ENCODE measurements at places on chromosomes 5 and 9. TPM values are rescaled to one million over a fixed set of nuclear protein-coding genes. Genes with fewer than 3 reads are reported as not detected.

DNA sequence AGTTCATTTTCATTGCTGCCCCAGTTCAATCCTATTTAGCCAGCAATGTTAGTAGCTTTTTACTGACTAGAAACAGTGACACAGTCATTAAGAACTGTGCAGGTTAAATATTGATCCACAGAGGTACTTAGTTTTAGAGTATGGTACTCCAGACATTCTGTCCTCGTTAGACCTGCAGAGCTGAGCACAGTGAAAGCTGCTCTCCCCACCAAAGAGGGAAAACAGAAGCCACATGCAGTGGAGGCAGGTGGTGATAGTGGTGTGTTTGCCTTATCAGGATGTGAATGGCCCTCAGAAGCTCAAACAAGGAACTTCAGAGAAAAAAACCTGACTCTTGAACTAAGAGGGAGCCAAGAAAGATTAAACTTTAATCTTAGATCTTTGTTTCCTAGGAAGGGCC lies 75.5 kb downstream of the UNC13B start:
- no peak for DNase-seq

- DNase-seq: no peak
Measured at GRCh38 chr9:134871697-134872340, 8.8 kb upstream of the FCN2 start.

DNA sequence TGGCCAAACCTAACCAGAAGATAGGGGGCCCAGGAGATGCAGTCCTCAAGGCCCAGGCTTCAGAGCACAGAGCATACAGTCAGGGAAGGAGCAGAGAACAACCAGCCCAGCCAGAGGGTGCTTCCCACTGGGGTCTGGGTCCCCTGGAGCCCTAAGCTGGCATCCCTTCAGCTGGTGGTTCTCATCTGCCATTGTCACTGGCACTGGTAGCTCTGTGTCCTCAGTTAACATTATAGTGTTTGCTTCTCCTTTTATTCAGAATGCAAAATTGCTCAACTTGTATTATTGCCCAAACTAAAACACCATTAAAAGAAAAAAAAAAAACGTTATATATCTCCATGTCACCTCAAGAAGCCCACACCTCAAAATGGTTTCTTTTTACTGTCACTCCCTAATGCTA lies 219.2 kb downstream of the ENC1 start:
- no peak for DNase-seq

GRCh38 chr5:56142614-56143372 lies 90.3 kb downstream of the ANKRD55 start:
- DNase-seq: no peak

GRCh38 chr5:27048510-27048909 lies 10.1 kb upstream of the CDH9 start:
- DNase-seq: peak; percentile 28

DNA sequence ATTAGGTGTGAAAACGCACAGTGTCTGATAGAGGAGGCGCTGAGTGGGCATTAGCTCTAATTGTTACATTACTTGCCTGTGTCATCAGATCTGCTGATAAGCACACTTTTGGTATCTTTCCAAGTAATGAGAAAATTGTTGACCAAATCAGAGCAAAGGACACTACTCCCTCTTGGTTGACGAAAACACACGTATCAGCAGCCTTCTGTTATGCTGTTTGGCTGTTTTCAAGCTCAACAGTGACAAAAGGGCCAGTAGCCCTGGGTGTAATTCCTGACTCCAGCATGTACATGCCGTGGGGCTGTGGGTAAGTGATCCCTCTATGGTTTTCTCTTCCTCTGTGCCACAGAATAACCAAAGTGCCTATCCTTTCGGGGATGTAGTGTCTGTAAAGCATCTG lies 151.4 kb downstream of the AUH start:
- DNase-seq: no peak

The HTR4 gene
- not detected for total RNA-seq

- DNase-seq: no peak
Measured at GRCh38 chr9:114905170-114905940, 25.0 kb downstream of the TNFSF8 start.

GRCh38 chr5:140073296-140073695 lies 30.2 kb upstream of the NRG2 start:
- no peak for DNase-seq

DNA sequence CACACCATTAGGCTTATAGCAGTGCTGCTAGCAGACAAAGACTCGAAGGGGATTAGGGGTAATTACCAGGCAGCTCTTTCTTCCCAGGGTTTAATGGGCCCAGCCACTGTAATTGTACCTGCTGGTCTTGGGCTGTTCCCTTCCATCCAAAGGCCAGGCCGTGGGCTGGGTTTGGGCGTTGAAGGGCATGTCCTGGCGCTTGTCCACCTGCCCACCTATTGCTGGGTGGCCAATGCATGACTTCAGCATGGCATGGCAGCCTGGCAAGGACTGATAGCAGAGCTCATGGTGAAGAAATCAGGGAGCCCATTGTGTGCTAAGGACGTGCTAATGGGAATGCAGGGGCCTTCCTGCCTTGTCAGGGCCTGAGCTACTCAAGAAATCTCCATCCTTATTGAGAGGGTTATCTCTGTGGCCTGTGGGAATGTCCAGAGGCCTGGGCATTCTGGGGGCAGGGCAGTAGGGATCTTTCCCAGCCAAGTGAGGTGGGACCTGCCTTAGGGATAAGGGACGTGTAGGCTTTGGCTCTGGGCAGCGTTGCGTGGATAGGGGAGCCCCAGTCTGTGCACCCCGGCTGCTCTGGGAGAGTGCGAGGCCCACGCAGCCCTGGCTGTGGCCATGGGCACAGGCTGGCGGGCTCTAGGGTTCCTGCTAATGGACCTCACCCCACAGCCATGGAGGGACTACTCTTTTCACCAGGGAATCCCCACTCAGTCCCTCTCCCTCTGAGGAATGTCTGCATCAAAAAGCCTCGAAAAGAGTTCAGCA lies 116.1 kb upstream of the PITX1 start:
- DNase-seq: peak; percentile 86

GRCh38 chr9:116149844-116150243 lies 3.7 kb upstream of the PAPPA start:
- DNase-seq: peak; percentile 64

The CCDC192 gene
- total RNA-seq: 2.7 TPM

DNA sequence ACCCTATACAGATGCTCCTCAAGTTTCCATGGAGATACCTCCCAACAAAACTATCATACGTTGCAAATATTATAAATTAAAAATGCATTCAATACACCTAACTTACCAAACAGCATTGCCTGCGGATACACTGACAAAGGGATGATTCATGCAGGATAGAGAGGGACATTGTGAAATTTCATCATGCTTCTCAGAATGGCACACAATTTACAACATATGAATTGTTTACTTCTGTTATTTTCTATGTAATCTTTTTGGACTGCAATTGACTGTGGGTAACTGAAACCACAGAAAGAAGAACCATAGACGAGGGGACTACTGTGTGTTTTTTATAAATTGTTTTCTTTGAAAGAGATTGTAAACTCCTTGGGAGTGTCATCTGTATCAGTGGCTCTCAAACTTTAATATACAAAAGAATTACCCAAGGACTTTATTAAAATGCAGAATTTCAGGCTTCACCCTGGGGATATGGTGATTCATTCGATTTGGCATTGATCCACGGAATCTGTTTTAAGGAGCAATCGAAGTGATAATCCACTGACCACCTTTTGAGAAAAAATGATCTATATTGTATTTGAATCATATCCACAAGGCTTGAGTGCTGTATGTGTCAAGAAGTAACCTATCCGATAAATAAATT lies 146.4 kb downstream of the SGCD start:
- no peak for DNase-seq

DNA sequence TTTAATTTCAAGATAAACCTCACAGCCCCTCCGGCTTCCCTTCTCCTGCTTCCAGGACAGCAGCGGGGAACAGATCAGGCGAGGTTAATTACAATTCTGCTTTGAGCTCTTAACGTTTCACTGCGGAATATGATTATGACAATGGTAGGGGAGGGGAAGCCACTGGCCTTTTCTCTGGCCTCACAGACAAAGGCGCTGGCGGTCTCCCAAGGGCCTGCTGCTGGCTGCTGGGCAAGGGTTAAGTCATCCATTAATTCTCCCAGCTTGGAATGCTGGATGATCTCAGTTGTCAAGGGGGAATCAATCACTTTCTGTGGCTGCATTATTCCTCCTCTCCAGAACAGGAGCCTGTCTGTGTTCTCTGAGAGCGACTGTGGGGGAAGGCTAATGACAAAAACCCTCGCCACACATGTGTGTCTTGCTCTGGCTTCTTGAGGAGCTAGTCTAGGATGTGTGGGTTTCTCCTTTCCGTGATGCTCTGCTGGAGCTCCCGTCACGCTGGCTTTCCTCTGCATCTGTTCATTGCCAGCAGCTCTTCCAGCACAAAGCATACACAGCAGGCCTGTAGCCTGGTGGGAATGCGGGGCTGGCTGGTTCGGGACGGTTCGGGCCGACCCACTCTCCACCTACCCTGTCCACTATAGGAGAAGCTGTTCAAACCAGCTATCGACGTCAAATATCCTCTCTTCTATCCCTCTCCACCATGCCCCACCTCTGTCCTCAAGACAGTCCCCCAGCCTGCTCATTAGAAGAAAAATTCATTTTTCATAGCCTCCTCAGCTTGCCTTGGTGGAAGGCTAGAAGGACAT lies 82.8 kb downstream of the DCP2 start:
- DNase-seq: peak; percentile 60

- no peak for DNase-seq
Measured at GRCh38 chr9:104092192-104092591, 1.9 kb upstream of the SMC2 start.

DNA sequence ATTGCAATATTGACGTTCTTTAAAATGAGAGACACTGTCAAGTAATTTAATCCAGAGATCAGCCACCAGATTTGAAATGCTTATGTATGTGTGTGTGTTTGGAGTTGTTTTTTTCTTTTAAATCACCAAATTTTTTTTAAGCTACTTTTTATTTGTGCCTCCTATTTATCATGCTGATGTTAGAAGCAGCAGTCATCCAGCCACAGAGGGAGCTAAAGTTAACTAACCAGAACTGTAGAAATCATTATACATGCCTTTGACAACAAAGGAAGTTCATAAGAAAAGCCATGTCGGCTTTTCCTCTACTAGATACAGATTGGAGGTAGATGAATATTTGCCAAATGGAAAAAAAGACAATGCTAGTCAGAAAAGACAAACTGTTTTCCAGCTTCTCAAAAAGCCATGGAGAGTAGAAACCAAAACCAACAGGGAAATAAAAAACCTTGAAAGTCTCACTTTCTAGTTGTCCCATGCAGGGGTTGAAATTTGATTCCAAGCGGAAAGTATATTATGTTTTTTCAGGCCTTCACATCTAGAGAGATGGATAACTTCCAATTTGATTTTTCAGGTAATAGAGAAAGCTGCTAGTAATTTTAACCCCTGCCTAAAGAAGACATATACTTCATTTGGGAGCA lies 4.5 kb downstream of the PURA start:
- no peak for DNase-seq

- no peak for DNase-seq
Measured at GRCh38 chr5:176847726-176848290, 37.4 kb downstream of the UNC5A start.

The ADGRV1 gene
- total RNA-seq: 127 TPM

DNA sequence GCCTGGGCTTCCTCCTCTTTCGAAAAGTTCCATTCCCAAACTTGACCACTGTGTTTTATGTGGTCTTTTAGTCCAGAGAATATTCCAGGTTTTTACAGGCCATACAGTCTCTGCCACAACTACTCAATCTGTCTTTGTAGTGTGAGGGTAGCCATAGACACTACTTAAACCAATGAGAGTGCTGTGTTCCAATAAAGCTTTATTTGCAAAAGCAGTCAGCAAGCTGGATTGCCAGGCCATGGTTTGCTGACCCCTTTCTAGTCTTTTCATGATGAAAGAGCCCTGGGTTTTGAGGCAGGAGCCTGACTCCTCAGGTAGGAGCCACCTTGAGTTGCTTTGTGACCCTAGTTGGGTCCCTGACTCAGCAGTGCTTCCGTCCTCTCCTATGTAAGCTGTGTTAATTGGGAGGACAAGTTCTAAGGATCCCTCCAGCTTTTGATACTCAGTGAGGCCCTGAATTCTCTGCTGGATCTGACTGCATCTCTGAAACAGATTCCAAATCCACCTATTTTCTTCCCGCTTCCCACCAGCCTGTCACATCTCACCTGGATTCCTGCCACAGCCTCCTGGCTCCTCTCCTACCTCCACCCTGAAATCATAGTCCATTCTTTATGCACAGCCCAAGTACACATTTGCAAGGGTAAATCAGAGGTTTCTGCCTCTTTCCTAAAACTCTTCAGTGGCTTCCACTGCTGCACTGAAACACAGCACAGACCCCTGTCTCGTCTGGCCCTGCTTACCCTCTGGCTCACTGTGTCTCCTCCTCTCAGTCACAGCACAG lies 13.5 kb downstream of the GALNT10 start:
- no peak for DNase-seq

The TAF1L gene
- not detected for total RNA-seq

- no peak for DNase-seq
Measured at GRCh38 chr9:121972501-121972981, 120.6 kb downstream of the TTLL11 start.

DNA sequence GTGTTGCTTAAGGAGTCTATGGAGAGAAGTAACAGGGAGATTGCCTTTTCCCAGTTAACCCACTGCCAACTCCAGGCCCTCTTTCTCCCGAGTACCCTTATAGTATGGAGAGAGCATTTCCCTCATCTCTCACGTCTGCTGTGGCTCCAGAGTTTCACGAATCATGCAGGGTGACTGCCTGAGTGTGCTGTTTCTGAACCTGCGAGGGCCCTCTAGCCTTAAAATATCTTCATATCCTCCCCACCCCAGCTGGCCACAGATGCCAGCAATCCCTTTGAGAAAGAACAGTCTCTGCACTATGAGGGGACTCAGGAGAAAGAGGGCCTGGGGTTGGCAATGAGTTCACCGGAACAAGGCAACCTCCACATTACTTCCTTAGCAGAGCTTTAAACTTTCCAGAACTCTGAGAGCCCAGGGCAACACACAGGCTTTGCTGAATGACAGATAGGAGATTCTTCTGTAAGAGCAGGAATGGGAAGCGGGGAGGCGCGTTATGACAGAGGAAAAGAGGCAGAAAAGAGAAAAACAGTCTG lies 81.6 kb upstream of the ANKH start:
- DNase-seq: no peak

GRCh38 chr9:98830554-98830953 lies 23.1 kb downstream of the GALNT12 start:
- DNase-seq: no peak

All from neural progenitor cell (in vitro differentiated cells).